ENCODE measurements at places on chromosomes 3 and 15.

DNA sequence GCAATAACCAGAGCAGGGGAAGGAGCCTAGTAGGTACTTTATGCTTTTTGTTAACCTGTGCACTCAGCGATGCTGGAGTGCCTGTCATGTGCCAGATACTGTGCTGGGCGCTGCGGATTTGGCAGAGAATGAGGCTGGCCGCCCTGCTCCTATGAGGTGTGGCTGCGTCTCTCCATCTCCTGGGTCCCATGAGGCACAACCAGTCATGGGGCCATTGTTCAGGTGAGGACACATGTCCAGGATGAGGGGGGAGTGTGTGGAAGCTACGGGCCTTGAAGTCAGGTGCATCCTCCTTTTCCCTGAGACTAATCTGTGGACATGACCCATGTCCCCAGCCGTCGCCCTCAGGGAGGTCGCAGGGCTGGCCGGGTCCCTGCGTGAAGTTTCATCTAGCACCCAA is 963 bp upstream of the TXNRD3 start:
- DNase-seq: no peak

DNA sequence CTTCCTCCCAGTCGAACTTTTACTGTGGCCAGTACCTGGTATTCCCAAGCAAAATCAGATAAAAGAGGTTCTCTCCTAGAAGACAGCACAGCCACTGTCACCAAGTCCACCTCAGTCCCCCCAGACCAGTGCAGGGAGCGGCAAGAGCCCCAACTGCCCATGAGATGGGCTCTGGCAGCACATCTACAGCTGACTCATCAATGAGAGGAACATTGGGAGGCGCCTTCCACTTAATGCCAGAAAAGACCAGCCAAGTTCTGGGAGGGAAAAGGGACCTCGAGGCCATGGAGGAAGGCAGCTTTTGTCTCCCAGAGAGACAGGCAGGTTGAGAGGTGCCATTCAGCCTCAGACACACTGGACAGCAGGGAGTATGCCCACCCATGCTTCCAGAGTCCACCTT is 28.2 kb downstream of the POC1A start:
- no peak for DNase-seq

- DNase-seq: no peak
Observed at GRCh38 chr3:5731100-5731499, 543.6 kb downstream of the EDEM1 start.

- DNase-seq: no peak
Observed at GRCh38 chr3:189307963-189308362, 136.2 kb downstream of the TPRG1 start.
